ENCODE measurements at places on chromosomes 1 and 21. TPM values are rescaled to one million over a fixed set of nuclear protein-coding genes. Genes with fewer than 3 reads are reported as not detected.

AGO3 gene
- 21.0 TPM for total RNA-seq

SPRR1A gene
- total RNA-seq = not detected

CLDN19 gene
- total RNA-seq = 1.1 TPM

IL19 gene
- not detected for total RNA-seq

CA14 gene
- total RNA-seq = 1.0 TPM

All from esophagus muscularis mucosa (tissue), 4 donors.